Breast epithelium (tissue), 4 donors: ENCODE measurements at places on chromosomes 11 and 22.

- no peak for DNase-seq
Measured at GRCh38 chr11:111303461-111303860, 5.1 kb downstream of the POU2AF3 start.

DNA sequence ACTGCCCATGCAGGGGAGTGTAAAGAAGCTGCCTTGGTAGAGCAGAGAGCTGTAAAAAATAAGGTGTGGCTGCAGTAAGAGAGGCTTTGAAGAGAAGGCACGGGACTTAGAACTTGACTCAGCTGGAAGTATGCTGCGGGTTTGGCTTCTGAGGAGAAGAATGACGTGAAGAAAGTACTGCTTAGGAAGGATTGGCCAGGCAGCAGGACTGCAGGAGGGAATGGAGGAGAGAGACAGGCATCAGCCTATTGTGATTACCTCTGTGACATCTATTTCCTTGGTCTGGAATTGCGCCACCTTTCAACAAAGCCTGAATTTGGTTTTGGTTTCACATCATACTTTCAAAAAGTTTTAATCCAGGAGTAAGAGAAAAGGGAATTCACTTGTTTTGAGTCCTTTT is 22.5 kb downstream of the PRRG4 start:
- no peak for DNase-seq

DNA sequence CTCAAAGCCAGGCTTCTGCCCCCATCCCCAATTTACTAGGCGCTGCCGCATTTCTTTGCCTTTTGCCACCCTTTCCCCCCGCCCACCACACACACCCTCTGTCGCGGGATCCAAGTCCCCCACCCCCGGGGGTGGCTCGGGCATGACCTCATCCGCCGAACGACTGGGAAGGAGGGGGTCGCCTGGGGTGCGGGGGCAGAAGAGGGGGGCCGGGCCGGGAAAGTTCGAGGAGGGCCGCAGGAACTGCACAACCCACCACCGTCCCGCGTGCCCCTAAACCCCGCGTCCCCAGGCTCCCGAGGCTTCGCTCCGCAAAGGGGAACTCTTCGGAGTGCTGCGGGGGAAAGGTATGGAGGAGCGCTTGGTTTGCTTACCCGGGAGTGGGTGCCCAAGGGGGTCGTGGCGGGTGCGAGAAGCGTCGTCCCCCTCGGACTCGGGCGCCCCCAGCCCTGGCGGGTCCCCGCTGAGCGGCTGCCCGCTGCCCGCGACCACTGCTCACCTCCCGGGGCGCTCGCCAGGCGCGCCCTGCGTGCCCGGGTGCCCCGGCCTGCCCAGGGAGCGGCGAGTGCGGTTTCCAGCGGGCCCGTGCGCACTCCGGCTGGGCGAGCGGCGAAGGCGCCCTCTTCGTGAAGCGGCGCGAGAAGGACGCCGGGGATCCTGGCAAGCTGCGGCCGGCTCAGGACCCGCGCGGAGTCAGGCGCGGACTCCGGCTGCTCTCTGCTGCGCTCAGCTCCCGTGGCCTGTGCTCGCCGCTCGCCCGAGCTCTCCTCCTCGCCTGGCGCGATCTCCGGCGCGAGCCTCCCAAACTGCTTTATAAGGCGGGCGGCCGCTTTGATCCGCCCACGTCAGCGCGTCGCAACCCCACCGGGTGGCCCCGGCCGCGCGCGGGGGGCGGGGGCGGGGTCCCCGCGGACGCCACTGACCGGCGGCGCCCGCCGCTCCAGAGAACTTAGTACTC is 4.0 kb upstream of the WNT11 start:
- peak; percentile 48 for DNase-seq

DNA sequence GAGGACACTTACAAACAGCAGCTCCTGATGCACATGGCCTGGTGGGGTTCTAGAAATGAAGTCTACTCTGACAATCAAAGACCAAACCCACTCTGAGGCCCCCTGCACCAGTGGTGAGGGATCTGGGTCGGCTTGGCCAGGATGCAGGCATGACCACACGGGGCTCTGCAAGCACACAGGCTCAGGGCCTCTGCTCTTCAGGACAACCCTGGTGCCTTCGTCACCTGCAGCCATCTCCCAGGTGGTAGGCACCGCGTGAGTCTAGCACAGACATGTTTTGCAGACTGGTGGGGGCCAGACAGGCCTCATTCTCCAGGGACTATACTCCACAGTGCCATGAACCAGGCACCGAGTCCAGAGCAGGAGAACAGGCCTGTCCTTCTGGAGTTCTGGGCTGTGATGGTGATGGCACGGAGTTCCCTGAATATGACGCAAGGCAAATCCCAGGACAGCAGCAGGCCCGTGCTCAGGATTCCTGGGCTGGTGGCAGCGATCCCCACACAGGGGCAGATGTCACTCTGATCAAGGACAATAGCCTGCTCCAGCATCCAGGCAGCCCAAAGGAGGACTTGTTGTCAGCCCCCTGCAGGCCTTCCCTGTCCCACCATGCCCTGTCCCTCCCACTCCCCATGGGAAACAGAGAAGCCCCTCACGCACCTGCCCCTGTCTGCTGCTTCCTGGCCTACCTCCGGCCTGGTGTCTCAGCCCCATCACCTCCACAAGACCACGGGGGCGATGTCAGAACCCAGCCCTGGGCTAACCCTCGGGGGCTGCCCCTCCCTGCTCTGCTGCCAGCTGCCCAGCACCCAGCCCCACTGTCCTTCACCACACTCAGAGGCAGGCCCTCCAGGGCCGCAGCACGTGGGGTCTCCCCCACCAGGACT is 36.1 kb downstream of the GNB1L start:
- peak; percentile 13 for DNase-seq

- no peak for DNase-seq
Measured at GRCh38 chr11:76167590-76167989, 38.7 kb downstream of the WNT11 start.

DNA sequence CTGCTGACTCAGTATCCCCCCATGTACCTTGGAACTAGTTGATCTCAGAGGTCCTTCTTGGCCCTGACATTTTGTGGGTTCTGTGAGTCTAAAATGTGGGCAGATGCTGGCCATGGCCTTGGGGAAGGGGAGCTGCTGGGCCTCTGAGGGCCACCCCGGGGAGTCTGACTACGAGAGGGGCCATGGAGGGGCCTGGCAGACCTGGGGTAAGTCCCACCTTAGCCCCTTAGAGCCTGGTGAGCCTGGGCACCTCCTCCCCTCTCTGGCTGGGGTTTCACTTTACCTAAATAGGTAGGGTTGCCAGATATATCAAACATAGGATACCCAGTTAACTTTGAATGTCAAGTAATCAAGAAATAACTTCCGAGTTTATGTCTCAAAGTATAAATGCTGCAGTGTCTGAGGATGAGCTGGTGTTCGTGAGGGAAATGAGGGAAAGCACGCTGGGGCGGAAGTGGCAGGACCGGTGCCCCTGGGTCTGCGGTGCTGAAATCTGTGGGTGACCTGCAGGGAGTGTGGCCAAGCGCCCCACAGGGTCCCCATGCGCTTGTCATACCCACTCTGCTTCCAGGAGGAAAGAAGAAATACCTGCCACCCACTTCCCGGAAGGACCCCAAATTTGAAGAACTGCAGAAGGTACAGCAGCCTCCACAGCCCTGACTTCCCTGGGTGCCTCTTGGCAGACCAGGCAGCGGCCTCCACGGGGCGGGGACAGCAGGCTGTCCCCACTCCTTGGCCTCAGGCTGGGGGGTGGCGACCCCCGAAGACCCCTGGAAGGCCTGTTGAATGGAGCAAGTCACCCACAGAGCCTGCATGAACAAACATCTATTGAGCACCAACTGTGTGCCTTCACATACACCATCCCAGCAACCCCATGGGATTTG is 4.8 kb downstream of the PARVG start:
- DNase-seq: no peak

DNA sequence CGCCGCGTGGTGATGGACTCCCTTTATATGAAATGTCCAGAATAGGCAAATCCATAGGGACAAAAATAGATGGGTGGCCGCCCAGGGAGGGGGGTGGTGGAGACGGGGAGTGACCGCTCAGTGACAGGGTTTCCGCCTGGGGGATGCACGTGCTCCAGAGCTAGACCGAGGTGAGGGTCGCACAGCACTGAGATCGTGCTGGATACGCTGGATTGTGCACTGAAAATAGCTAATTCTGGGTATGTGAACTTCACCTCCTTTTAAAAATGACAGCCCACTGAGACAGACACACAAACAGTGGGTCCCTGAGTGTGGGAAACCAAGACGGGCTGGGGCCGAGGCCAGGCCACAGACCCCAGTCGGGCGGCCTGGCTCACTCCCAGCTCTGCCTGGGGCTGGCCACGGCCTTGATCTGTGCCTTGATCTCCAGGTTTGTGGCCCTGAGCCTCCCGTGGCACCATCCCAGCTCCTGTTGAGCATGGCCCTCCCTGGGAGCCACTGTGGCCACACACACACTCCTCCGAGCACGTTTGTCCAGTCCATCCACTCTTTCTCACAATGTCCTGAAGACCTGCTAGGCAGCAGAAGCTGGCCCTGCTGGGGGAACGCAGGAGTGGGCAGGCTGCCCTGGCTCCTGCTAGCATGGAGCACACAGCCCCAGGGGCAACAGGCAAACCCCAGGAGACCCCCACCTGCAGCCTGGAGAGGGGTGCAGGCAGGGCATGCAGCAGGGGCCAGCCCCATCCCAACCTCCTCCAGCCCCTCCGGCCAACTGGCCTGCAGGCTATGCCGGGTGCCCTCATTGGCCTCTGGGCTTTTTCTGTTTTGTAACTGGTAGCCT is 41.0 kb upstream of the TH start:
- peak; percentile 48 for DNase-seq
